ENCODE measurements at places on chromosomes 6 and 20. TPM values are rescaled to one million over a fixed set of nuclear protein-coding genes. Genes with fewer than 3 reads are reported as not detected.

The BPIFB2 gene
- not detected for total RNA-seq

The TNFRSF6B gene
- total RNA-seq, result 39.9 TPM

The DEFB132 gene
- not detected for total RNA-seq

DNA sequence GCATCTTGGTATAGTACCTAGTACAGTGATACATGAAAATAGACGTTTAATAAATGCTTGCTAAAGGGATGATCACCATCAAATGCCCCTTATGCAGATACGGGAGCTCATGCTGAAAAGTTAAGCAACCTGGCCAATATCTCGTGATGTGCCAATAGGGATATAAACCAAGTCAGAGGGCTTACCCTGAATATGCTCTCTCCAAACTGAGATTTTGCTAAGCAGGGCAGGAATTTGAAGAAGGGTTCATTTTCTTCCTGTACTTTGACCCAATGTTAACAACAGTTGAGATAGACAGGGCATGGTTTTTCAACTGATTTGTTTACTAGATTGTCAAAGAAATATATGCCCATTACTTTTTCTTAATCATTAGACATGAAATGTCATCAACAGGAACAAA lies 219.3 kb upstream of the PREP start:
- DNase-seq, result no peak

DNA sequence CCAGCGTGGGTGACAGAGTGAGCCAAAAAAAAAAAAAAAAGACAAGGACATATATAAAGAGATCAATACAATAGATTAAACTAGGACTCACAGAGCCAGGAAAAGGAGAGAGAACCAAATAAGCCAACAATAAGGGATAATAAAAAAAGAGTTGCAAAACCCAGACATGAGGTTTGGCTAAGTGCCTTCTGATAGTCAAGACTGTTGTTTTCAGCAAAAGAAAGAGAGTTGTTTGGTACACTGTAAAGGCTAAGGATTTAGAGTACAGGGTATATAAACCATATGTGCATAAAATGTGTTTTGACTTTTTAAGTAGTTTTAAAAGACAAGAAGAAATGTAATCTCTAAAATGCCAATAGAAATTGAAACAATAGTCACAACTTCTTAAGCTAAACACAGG lies 42.8 kb downstream of the RPF2 start:
- DNase-seq, result no peak

GRCh38 chr6:106126482-106126881 lies 40.3 kb downstream of the PRDM1 start:
- DNase-seq, result no peak

DNA sequence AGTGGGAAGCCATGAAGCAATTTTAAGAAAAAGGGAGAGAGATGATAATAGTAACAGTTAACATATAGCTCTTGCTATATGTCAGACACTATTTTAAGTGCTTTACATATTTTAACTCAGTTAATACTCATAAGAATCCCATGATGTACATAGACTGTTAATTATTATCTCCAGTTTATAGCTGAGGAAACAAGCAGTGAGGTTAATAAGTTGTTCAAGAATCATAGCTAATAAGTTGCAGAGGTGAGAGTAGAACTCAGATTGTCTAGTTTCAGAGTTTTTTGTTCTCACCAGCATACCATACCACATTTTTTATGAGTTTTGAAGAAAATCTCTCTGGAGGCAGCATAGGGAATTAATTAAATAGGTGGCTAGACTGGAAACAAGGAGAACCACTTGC lies 144.6 kb upstream of the MMS22L start:
- DNase-seq, result no peak

- DNase-seq, result peak; percentile 77
Measured at GRCh38 chr20:62924442-62925075, 1.7 kb downstream of the DIDO1 start.

DNA sequence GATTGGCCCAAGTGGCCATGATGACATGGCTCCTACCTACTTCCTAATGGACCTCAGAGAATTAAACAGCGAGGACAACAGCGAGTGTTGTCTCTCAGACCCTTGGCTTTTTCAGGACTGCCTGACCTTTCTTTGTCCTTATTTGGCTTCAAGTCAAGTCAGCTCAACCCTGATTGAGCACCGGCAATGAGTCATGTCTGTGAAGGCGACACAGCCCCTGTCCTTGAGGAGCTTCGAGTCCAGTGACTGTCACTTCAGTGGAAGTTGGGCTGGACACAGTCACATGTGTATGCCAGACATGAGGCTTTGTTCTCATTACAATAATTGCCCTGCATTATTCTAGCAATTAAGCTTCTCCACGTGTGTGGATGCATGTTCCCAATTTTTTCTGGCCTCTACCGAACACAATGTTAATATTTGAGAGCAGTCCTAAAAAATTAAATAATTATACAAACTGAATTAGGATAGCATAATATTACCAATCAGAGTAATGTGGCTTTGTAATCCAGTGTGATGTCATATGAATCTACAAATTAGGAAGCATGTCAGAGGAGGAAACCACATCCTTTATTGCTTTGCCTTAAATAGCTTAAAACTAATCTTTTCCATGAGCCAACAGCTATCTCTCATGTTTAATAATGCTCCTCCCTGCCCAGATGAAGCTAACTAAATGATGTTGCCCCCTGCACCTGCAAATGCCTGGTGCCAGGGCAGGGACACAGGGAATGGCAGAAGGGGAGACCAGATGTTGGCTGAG lies 178.6 kb downstream of the CDH26 start:
- no peak for DNase-seq

DNA sequence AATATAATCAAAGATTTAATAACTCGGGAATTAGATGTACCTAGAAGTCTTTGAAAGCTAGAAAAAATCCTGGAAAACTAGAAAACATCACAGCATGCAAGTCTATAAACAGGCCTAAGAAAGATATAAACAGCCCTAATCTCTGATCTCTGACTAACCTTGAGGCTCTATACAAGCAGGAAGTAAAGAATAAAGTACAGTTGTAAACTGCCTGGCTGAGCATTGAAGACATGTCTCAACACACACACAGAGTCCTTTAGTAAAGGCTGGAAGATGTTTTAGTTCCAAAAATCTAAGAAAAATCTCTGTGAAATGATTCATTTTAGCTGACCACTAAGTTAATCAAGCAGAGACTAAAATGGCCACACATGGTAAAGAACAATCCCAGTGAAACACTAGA lies 774.5 kb downstream of the EYS start:
- no peak for DNase-seq
